COR-L47 (cell line): ENCODE measurements at places on chromosomes 12 and 14.

- no peak for DNase-seq
Measured at GRCh38 chr14:104563191-104563741, 16.3 kb upstream of the C14orf180 start.

- no peak for DNase-seq
Measured at GRCh38 chr12:110702081-110702480, 13.2 kb upstream of the HVCN1 start.

DNA sequence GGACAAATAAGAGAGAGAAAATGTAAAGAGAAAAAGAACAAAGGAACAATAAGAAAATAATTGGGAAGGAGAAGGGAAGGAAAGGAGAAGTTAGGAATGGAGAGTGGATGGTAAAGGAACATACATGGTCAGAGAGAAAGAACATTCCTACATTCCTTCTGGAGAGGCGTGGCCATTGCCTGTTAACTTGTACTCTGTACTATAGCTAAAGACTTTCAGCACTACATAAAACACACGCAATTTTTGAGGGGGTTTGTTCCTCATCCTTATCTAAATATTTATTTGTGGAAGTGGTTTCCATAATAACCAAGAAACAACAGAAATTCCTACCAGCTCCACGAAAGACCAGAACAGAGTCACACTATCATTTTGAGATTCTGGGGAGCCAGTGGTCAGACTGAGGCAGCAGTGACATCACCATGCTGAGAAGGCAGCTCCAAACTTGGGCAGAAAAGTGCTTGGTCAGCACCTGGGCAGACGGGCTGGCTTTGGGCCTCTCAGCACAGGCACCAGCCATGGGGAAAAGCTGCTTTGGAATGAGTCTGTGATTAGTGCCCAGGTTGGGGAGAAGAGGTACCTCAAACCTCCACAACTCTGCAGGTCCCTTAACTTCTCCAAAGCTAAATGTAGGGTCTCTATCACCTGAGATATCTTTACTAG, 125.9 kb upstream of the NTF3 start:
- no peak for DNase-seq

DNA sequence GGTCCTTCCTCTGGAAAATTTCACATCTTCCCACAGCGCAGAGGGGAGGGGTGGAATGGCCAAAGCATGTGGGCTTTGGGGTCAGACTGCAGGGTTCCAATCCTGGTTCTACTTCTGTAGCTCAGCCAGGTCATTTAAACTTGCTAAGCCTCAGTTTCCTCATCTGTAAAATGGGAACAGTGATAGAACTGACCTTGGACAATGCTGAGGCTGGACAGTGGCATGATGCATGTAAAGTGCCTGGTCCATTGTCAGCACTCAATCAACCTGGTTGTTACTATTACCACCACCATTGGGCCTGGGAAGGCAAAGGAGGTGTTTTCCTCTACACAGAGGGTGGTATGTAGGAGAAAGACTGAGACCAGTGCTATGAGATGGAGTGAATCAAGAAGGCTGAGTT, 162.8 kb downstream of the VRK1 start:
- DNase-seq: no peak

GRCh38 chr14:65357113-65357512, 55.4 kb upstream of the FUT8 start:
- DNase-seq: no peak

DNA sequence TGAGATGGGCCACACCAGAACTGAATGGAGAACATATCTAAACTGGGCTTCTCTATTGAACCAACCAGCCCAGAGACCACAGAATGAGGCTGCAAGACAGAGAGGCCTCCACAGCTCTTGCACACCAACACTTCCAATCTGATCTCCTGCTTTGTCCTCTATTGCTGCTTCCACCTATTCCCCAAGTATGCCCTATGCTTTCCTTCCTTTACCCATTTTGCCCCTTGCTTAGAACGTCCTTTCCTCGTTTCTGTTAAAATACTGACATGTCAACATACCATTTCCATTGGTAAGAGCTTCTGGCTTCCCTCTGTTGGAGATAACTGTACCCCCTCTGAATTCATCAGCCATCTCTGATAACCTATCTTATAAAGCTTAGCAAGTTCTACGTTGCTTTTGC, 2.8 kb downstream of the SLC2A13 start:
- DNase-seq: no peak

DNA sequence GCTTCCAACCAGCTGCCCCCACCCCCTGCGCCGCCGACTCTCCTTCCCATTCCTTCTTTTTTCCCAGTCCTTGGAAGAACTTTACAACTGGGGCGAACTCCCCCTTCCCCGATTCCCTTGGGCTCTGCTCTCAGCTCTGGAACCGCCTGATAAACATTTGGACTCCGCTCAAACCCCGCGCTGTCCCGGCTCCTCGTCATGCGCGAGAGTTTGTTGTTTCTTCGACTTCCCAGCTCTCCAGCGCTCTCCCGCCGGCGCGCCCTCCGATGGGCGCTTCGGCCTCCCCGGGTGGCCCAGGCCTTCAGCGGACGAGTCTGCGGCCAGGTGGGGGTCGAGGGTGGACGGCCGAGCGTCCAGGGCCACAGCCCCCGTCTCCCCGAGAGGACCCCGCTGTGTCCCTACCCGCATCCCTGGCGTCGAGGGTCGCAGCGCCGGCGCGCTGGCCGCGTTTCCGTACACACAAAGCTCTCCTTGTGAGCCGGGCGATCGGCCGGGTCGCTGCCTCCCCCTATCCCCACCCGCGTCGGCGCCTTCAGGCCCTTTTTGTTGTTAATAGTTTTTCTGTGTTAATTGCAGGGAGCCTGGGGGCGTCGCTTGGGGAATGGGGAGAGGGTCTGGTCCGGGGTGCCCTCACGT, 847 bp downstream of the MMP14 start:
- DNase-seq: no peak

GRCh38 chr12:59370933-59371332, 224.9 kb upstream of the SLC16A7 start:
- DNase-seq: no peak

DNA sequence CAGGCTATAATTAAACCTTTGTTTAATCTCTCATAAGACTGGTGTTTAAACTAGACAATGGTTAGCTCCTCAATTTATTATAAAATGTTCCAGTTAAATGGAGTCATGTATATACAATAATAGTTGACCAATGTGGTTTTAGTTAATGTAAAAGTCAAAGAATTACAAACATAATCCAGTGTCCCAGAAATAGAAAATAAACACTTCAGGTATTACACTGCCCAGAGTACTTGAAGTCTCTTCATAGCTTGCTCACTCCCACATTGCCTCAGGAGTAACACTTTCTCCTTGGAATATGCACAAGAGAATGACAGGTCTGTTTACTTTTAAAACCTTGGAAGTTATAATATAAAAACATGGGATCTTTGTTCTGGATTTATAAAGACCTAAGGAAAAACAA, 60.5 kb downstream of the SLC38A1 start:
- no peak for DNase-seq

GRCh38 chr14:105641075-105641937, 114.9 kb downstream of the TMEM121 start:
- DNase-seq: no peak

GRCh38 chr12:50563434-50563787, 58.6 kb downstream of the DIP2B start:
- DNase-seq: no peak

GRCh38 chr12:57632958-57633840, at the start of gene B4GALNT1:
Gene B4GALNT1 (minus strand): TSS chr12:57633201. CDS start chr12:57632132, 1,069 bp downstream.
- DNase-seq: peak; percentile 74

- no peak for DNase-seq
Measured at GRCh38 chr14:102891556-102891955, 30.9 kb upstream of the AMN start.

DNA sequence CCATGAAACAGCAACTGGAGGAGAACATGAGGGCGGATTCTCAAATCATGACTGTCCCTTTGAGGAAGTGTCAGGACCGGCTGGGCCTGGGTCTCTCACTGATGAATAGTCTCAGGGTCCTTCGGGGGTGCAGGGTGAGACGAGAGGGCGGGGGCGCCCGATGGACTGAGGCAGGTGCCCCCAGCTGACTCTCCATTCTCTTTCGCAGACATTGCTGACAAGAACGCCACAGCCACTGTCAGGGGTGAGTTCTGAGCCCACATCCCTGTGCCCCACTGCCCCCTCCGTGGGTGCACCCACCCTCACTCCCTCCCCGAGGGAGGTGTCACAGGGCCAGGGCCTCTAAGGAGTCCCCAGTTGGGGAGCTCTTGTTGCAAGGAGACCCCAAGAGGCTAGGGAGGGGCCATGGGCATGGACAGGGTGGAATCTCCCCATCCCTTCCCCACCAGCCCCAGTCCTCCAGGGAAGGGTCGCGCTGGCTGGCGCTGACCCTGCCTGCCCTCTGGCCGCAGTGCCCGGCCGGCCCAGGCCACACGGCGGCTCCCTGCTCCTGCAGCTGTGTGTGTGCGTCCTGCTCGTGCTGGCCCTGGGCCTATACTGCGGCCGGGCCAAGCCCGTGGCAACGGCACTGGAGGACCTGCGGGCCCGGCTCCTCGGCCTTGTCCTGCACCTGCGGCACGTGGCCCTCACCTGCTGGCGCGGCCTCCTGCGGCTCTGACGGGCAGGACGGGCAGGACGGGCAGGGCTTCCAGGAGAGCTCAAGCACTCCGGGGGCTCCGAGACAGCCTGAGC, 8.7 kb downstream of the C14orf180 start:
- DNase-seq: no peak

DNA sequence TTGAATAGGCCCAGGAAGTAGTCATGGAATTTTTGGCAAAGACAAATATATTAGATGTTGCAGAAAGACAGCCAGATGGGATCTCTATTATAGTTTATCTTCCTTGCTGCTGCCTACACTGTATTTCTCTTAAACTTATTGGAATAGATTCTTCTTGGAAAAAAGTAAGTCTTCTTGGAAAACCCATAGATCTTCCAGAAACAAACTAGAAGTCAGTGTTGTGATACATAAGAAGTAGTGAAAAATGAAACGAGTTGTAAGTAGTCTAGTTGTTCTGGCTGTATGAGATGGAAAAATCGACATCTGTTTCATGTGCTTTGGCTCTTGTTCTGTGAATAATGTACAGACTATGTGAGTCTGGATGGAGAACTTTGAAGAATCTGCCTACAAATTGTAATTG, 29.0 kb downstream of the GLIPR1L2 start:
- no peak for DNase-seq

DNA sequence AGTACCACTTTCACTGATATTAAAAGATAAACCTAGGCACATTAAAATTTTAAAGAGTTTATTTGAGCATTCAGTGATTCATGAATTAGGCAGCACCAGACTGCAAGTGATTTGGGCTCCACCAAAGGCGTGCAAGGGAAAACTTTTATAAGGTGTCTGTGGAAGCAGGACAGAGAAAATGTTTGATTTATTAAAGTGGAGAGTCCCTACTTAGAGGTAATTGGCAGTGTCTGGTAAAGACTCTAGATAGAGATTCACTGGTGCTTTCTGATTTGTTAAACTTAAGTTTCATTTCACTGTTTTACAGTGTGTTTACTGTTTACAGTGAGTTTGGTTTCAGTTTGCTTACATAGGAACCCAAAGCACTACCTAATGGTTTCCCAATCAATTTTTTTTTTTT, 72.8 kb downstream of the ANKS1B start:
- no peak for DNase-seq

GRCh38 chr14:87898301-87898700, 94.7 kb downstream of the GALC start:
- no peak for DNase-seq

GRCh38 chr12:70754330-70754741, 117.1 kb upstream of the PTPRB start:
- DNase-seq: no peak

- DNase-seq: no peak
Measured at GRCh38 chr12:4279198-4279690, 5.7 kb downstream of the CCND2 start.

DNA sequence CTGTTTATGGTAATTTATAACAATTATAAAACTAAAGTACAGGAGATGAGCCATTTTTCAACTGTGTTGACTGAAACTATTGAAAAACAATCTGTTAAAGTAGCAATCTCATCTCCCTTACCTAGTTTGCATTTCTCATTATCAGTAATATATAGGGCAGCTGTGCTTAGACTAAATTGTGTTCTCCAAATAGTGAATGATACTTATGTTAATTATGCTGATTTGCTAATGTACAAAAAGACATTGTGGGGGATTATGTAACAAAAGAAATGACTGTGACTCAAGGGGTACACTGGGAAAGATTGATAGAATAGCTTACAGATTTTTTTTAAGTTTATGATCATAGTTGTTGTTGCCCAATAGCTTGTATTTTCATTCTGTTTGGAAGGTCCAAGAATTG, 207.7 kb downstream of the FUT8 start:
- DNase-seq: no peak

GRCh38 chr12:38327356-38327755, 10.8 kb downstream of the ALG10B start:
- DNase-seq: no peak

DNA sequence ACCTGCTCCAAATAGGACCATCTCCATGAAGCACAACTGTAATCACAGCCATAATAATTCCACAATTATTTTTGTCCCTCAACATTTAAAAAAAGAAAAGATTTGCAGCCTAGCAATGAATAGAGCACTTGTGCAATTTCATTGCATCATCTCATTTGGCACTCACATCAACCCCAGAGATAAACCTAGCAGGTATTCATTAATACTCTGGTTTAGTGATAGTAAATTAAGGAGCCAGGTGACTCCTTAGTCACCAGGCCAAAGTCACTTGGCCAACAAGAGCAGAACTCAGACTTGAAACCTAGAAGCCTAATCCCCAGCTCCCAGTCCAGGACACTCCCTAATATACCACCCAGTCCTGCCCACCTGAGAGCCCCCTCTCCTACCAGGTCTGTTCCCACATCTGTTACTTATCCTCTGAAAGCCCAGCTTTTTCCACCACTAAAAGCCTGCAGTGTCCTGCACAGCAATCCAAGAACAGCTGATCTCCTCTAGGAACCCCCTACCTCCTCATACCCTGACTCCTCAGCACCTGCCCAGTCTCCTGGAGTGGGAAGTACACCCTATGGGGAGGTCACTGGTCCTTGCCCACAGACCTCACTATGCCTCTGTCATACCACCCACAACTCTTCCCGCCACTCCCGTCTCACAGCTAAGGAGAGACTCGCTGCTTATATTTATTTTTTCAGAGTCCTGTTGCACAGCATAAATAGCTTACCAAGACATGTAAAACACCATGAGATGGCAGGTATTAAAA, 22.1 kb downstream of the OR10P1 start:
- no peak for DNase-seq

GRCh38 chr14:49754570-49755097, 13.3 kb upstream of the KLHDC2 start:
- no peak for DNase-seq

DNA sequence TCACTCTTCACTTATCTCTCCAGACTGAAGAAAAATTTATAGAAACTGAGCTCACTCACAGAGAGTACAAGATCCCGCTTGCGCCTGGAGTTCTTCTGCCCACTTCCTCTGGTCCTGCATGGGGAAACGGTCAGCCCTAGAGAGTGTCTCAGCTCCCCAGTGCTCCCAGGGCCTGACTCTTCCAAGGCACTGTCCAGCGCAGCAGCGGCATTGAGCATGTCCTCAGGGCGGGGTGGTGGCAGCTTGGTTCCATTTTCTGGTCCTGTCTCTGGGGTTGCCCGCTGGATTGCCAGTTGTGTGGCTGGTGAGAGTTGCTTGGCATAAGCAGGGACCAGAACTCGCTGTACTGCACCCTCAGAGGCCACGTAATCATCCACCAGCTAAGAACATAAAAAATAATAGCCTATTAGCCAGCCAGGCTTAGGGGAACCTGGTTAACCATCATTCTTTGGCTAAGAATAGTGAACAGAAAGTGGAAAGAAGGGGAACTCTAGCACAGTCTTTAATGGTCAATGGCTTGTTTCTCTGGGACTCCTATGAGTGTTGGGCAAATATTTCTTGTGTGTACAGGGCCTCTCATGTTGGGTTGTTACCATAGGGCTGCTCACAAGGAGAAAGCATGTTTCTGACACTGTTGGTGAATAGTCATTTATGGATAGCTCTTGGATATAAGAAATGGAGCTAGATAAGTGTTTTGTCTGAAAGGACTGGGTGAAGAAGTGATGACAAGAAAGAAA, 13.7 kb upstream of the AJUBA start:
- no peak for DNase-seq
